Stimulated activated CD8-positive, alpha-beta memory T cell treated with anti-CD3 and anti-CD28 coated beads, Interleukin-4, amount 100 ng/mL, for 1 hour (primary cell): ENCODE measurements at places on chromosomes 6 and 20.

DNA sequence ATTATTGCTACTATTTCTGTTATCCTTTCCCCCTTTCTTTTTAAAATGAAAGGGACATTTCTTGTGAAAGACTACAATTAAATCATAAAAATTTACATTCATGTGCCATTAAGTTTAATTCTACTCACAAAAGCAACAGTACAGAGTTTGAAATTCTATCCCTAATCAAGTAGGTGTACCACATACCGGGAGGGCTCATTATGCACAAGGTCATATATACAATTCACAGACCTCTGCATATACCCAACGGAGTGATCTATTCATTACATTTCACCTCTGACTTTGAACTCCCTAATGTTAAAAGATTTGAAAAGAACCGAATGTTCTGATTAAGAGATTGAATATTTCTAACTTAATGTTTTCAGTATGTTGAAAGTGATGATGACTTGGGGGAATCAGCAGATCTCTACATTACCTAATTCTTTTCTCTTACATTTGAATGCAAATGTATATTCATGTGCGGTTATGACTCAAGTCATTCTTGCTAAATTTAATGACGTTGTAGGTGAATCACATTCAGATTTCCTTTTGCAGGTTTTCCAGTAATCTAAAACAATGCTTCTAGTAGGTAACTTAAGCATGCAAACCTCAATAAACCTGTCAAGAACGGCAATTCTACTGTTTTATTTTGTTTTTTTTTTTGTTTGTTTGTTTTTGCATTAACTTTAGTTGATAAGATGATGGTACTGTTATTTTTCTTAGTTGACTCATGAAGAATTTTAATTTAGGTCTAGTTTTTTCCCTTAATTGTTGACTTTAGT is 7.3 kb downstream of the EYA4 start:
- no peak for DNase-seq

DNA sequence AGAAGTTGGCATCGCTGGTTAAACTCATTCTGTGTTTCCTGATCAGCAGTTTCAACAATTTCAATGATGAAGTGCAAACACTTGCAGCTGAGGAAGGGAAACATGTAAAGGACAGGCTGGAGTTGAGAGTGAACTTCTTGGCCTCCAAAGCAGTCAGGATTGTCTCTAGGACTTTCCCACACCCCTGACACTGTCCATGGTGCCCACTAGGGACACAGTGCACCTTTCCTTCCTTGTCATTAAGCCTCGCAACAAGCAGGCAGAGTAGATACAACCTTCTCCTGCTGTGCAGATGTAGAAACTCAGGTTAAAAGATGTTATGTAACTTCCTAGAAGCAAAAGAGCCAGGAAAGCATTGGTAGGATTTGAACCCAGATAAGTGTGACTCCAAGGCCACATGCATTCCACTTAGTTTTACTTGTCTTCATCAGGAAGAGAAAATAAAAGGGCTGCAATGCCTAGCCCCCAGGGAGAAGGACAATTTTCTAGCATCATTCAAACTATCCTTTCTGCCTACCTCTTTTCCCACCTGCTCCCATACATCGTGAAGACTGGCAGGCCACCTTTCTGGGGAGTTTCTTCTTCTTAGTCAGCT is 39.2 kb upstream of the IL17A start:
- no peak for DNase-seq

DNA sequence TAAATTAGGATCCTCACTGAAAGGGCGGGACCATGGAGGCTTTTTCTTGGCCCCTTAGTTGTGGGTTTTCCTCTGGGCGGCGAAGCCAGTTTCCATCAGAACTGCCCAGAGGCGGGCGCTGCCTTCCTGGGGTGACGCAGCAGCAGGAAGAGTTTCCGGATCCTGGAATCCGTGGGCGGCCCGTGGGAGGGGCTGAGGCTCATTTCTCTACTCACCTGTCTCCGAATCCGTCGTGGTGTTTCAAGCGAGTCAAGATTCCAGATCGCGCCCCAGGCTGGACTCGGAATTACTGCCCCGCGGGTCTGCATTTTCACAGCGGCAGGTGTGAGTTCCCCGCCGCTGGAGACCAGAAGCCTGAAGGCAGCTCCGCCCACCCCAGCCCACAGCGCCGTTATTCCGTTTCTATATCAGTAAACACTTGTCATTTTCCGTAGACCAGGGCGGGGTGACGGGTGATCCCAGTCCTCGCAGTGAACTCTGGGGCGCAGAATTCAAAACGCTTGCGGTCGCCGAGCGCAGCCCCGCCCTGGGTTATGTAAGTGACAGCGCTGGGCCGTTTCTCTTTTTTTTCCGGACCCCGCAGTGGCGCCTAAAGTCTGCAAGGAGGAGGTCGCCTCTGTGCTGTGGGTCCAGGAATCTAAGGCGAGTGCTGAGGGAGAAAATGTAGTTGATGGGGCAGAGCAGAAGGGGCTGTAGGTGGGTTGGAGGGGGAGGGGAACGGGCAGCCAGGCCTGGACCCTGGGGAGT is 27.2 kb upstream of the POU5F1 start:
- DNase-seq, result peak; percentile 91

GRCh38 chr6:17666646-17667045 is 40.1 kb downstream of the NUP153 start:
- no peak for DNase-seq

DNA sequence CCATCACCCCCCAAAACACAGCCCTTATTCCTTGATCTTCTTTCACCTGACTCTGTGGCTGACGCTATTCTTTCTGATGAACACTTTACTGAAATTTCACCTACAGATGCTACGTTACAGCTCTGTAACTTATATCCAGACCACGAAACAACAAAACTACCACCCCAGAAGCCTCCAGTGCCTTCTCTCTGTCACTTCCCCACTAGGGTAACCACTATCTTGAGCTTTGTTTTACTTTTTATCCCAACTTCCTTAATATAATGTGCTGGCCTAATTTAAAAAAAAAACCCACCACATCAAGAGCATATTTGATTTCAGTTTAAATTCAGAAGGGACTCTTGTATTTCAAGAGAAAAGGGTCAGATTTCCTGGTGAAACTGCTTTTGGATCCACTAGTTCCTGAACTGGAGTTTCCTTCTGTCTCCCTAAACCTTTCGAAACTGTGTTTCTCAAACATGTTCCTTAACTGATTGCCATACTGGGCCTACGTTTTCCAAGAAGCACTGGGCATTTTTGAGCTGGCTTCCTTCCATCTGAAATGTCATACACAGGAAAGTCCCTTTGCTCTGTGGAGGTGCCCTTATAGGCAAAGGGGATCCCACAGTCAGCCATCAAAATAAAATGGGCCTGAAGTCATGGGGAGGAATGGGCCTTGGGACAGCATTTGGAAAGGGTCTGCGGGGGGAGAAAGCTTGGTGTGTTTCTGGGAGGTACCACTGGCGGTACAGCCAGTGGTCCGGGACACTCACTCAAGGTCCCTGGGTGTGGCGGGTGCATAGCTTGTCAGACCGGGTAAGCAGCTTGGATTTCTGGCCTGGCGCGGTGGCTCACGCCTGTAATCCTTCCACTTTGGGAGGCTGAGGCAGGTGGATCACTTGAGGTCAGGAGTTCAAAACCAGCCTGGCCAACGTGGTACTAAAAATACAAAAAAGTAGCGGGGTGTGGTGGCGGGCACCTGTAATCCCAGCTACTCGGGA is 25.8 kb upstream of the RTF2 start:
- DNase-seq, result no peak

GRCh38 chr6:74925683-74926082 is 280.2 kb downstream of the COL12A1 start:
- DNase-seq, result no peak

GRCh38 chr20:35269055-35269781 is 8.7 kb downstream of the MMP24OS start:
- no peak for DNase-seq

- DNase-seq, result no peak
Measured at GRCh38 chr20:17878912-17879602, 89.5 kb downstream of the SNX5 start.

- no peak for DNase-seq
Measured at GRCh38 chr6:155646443-155646842, 190.8 kb upstream of the NOX3 start.

GRCh38 chr20:20014659-20015058 is 2.5 kb upstream of the NAA20 start:
- DNase-seq, result no peak

GRCh38 chr6:163974322-163974721 is 559.8 kb downstream of the QKI start:
- no peak for DNase-seq

DNA sequence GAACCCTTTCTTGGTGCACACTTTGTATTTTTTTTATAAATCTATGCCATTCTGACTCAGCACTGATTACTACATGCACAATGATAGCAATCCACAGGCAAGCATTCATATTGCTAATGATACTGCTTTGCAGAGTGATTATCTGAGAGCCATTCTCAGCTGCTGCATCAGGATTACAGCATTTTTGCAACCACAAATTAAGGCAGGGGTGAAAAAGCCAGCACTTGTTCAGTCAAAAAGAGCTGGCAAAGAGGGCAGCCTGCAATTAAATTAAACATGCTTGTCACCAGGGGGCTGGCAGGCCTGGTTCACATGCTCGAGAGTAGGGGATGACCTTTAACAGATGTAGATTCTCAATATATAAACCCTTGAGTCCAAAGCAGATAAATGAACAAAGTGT is 40.7 kb upstream of the SLC17A4 start:
- no peak for DNase-seq

DNA sequence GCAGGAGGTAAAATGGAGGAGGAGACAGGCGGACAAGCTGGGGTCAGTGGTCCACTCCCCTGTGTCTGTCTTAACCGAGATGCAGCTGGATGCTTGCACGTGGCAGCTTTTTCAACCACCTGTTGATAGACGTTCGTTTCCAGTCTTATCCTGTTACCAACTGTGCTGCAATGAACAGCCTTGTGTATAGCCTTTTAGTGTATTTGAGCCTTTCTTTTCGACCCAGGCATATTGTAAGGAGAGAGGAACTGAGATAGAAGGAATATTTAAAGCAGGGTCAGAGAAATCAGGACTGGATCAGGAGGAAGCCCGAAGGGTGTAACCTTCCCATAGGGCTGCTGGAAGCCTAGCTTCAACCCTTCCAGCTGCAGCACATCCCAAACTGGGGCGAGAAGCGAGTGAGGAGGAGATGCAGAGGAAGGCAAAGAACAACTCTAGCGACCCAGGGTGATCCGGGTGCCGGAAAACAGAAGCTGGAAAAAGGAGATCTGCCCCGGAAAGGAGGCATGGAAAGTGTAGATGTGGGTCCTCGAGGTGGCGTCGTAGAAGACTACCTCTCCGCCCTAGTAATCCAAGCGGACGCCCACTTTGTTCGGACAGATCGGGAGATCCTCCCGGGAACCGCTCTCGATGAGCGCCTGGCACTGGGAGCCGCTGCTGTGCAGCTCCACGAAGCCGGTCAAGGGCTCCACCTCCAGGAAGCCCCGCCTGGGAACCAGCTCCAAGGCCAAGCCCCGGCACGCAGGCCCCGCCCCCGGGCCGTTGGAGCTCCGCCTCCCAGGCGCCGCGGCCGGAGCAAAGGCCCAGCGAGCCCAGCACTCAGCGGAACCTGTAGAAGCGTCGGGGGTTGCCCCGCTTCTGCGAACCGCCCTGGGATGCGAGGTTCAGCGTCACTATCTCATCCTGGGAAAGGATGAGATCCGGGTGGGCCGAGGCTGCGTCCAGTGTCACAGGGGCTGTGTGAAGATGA is 11.2 kb downstream of the TRIM31 start:
- peak; percentile 36 for DNase-seq

- no peak for DNase-seq
Measured at GRCh38 chr20:17843246-17844132, 125.1 kb downstream of the SNX5 start.
